ENCODE measurements at places on chromosomes 1 and 21. TPM values are rescaled to one million over a fixed set of nuclear protein-coding genes. Genes with fewer than 3 reads are reported as not detected.

DNA sequence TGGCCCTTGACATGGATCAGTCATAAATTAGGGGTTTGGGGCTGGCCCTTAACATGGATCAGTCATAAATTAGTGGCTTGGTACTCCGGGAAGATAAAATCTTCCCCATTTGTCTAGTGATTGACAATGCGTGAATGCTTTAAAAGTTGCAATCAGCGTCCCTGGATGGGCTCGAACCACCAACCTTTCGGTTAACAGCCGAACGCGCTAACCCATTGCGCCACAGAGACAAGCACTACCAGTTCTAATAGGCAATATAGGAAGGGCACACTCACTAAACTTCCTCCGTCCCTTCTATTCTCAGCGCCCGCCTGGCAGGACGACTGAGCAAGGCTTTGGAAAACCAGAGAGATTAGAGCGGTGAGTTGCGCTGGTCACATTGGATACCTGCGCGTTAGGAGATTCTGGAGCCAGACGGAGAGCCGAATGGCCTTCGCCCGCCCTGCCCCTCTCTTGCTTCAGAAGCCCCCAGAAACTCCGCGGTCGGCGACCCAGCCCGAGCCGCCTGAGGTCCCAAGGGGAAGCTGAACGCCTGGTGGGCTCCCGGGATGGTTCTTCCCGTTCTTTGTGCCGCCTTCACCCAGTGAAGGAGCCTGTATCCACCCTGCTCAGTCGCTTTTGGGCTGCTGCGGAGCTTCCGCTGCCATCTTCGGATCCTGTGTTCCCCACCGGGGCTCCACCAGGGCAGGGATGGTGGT lies 235.9 kb downstream of the FAM72C start:
- DNase-seq, result no peak

GRCh38 chr21:26461500-26461899 lies 111.6 kb downstream of the CYYR1 start:
- DNase-seq, result no peak

DNA sequence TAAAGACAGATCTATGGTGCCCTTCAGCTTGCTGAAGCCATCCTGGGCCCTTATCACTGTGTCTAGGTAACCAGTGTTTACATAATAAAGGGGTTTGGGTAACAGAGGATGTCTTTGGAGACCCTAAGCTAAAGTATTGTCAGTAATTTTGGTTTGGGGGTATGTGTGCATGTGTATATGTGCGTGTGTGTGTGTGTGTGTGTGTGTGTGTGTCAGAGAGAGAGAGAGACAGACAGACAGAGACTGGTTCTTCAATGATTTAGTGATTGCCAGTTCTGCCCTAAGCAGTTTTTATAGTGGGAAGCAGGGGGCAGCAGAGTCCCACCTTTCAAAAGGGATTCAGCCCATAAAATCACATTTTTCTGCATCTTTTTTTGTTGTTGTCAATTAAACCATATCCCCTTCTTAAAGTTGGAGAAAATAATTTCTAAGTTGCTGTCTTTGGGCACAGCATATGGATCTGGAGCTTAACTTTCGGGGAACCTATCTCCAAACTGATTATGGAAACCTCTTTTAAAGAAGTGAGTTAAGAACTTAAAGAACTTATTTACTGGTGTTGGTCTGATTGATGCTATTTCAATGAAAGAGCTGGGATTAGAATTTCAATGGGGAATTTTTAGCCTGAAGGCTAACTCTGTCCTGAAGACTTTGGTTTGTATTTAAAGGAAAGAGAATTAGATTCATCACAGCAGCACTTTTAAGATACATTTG lies 51.1 kb downstream of the ZNF326 start:
- no peak for DNase-seq

Gene CFAP74
- total RNA-seq, result not detected

DNA sequence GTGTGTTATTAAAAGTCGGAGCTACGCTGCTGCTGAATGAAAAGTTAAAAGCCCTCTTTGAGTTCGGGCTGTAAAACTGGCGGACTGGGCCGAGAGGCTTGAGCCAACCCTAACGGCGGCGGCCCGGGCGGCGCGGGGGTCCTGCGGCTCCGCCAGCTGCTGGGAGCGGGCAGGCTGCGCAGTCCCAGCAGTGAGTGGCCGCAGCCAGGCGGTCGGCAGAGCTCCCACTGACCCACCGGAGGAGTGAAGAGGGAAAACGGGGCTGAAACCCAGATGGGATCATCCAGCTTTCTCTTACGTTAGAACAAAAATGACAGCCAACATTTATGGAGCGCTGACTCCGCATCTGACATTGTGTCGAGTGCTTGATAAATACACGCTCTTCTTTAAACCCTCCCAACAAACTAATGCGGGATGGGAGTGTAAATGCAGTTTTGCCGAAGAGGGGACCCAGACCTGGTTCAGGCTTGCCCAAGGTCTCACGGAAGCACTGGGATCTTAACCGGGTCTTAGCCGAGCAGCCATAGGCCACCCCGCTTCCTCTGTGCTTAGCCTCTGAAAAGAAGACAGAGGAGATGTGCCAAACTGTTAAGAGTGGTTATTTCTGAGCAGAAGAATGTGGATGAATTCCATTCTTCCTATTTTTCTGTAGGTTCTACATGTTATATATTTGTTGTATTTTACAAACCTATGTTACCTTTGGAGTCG lies 3.5 kb downstream of the GRHL3 start:
- no peak for DNase-seq

DNA sequence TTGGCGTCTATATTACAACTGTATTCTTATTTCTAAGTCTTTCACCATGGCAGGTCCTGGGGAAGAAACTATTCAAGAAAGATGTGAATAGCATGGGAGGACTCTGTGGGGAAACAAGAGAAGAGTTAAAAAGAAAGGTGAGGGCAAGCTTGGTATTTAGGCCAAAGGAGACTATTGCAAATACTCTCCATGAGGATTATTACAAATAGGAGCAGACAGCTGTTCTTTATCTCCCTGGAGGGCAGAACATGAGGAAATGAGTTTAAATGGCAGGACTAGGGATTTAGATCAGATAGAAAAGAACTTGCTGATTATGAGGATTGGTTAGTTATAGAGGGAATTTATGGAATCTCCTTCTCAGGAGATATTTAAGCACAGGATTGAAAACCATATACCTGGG lies 186.8 kb downstream of the CDC7 start:
- no peak for DNase-seq

Data from epithelial cell of proximal tubule (primary cell).